ENCODE measurements at places on chromosomes 12 and 14.

DNA sequence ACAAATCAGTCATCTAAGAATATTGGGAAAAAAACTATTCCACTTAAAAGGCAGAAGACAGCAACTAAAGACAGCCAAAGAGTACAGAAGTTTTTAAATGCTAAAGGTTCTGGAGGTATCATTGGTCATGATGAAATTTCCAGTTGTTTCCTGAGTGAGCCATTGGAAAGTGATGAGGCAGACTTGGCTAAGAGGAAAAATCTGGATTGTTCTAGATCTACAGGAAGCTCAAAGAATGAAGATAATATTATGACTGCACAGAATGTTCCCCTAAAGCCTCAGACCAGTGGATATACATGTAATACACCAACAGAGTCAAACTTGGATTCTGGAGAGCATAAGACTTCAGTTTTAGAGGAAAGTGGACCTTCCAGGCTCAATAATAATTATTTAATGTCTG lies 22.8 kb downstream of the GALNT4 start:
- no peak for DNase-seq

GRCh38 chr14:91778217-91778616 lies 46.3 kb upstream of the CATSPERB start:
- DNase-seq: no peak

GRCh38 chr14:78595797-78596196 lies 425.6 kb downstream of the NRXN3 start:
- DNase-seq: no peak

GRCh38 chr14:73467800-73468199 lies 9.5 kb upstream of the NUMB start:
- DNase-seq: no peak

- peak; percentile 80 for DNase-seq
Observed at GRCh38 chr12:81077686-81078441, at the start of gene ACSS3. ACSS3 (plus strand) TSS chr12:81078079; CDS start chr12:81078121, 42 bp downstream.

GRCh38 chr12:49909826-49910225 lies 6.1 kb upstream of the FAIM2 start:
- no peak for DNase-seq
